ENCODE measurements at places on chromosomes 6 and 20.

DNA sequence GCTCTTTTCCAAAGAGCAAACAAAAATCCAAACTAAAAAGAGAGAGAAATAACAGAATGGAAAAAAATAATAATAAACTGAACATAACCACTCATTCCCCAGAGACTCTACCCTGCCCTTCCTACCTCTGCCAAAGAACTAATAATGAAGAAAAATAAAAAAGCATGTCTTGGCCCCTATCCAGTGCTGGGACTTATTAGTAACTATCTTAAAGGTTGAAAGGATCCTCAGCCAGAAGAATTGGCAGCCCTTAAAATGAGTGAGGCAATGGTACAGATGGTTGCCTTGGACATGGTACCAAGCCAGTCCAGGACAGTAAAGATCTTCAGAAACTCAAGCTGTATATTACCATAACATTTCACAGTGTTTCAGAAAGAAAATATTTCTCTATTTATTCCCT is 279.3 kb downstream of the HACE1 start:
- DNase-seq = no peak

DNA sequence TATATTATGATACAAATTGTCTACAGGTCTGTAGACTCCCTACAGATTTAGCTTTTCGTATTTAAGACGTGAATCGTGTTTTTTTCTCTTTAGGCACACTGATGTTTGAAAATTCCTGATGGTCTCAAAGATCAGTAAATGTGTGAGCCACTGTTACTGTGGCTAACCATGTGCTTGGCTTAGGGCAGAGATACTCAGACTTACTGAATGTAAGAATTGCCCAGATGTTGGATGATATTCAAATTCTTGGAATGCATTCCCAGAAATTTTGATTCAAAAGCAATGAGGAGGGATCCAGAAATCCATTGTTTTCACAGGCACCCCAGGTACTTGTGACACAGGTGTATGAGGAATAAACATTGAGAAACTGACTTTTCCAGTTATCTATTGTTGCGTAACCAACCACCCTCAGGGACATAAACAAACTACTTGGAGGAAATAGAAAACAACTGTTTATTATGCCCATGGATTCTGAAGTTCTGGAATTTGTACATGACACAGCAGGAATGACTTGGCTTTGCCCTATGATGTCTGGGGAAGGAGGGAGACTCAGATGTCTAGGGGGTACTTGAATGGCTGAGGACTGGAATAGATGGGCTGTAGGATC is 339.6 kb upstream of the CITED2 start:
- DNase-seq = no peak

DNA sequence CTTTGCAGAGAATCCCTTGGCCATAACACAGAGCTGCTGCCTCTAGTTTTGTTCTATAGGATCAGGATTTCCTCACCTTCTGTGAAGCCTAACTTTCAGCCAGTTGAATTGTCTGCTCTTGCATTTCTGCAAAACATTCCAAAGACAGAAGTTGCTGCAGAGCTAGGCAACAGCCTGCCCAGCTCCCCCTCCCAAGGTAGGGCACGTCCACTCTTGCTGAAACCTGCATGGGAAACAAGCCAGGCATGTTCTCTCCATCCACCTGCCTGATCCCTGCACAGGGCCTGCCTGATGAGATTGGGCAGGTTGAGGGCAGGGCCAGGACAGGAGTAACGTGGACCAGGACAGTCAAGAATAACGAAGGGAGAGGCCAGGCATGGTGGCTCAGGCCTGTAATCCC is 58.9 kb upstream of the NAA20 start:
- DNase-seq = no peak

- DNase-seq = no peak
Observed at GRCh38 chr6:122184401-122184827, 215.0 kb upstream of the HSF2 start.

GRCh38 chr20:50062006-50062838 is 50.7 kb downstream of the UBE2V1 start:
- no peak for DNase-seq

DNA sequence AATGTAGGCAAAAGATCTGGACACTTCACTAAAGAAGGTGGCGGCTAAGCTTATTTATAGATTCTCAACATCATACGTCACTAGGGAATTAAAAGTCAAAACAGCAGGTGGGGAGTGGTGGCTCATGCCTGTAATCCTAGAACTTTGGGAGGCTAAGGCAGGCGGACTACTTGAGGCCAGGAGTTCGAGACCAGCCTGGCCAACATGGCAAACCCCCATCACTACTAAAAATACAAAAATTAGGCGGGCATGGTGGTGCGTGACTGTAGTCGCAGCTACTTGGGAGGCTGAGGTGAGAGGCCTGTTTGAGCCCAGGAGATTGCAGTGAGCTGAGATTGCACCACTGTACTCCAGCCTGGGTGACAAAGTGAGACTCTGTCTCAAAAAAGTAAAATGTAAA is 74.6 kb downstream of the GPX5 start:
- no peak for DNase-seq

GRCh38 chr6:132401618-132402285 is 477 bp upstream of the MOXD1 start:
- DNase-seq = no peak

DNA sequence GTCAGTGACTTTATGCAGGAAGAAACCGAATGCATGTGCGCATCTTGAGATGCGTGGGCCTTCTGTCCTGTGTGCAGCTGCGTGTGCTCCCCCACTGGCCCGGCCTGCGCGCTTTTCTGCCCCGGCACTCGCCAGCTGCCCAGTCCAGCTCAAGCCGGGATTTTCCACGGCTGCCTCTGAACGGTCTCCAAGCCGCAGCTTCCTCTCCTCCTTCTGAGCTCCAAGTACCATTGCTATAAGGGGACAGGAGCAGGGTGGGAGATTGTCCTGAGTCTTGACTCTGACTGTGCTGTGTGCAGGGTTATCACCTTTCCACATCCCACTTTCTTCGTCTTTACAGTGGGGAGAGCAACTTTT is 302.8 kb downstream of the THBS2 start:
- no peak for DNase-seq

DNA sequence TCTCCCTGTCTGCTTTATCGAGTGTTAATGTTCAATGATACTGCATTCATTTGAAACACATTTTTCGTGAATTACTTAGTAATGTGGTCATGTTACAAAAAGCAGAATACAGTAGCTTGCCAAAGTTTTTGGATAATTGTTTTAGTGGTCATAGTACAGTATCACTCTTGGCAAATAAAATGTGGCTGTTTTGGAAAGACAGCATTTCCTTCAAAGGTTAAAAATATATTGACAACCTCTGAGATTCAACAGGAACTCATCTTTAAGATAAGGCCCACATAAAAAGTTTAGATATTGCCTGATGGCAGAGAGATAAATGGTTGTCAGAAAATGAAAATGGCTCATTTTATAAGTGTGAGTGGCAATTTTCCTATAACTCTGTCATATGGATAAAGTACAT is 297.7 kb upstream of the MAN1A1 start:
- no peak for DNase-seq

DNA sequence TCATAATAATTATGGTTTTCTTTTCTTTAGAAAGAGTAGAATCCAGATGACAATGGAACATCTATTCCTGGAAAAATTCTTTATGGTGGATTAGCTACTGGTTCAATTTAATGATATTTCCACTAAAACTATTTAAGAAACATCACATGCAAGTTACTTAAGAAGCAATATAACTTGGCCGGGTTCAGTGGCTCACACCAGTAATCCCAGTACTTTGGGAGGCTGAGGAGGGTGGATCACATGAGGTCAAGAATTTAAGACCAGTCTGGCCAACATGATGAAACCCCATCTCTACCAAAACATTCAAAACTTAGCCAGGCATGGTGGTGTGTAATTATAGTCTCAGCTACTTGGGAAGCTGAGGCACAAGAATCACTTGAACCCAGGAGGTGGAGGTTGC is 65.9 kb upstream of the SMLR1 start:
- DNase-seq = no peak

Measured in stimulated activated CD4-positive, alpha-beta T cell treated with anti-CD3 and anti-CD28 coated beads, Interleukin-15, amount 100 ng/mL, for 1 hour (primary cell).